ENCODE measurements at places on chromosomes 7 and 10. TPM values are rescaled to one million over a fixed set of nuclear protein-coding genes. Genes with fewer than 3 reads are reported as not detected.
A peak's percentile ranks its signal among the peaks of the same experiment; 100 is the strongest.

NKX2-3 gene
- total RNA-seq = 35.2 TPM

- peak; percentile 92 for DNase-seq
- no peaks in the 10 kb centered on the region for H3K36me3 ChIP-seq
- peak within 1 kb of the TSS; percentile 74 for H3K4me3 ChIP-seq
- no peaks in the 10 kb centered on the region for H3K4me1 ChIP-seq
These were observed at the start of gene SGCE for GRCh38 chr7:94655848-94656657. Gene SGCE (minus strand): TSS chr7:94656133. CDS start chr7:94656098, 35 bp downstream.

DNA sequence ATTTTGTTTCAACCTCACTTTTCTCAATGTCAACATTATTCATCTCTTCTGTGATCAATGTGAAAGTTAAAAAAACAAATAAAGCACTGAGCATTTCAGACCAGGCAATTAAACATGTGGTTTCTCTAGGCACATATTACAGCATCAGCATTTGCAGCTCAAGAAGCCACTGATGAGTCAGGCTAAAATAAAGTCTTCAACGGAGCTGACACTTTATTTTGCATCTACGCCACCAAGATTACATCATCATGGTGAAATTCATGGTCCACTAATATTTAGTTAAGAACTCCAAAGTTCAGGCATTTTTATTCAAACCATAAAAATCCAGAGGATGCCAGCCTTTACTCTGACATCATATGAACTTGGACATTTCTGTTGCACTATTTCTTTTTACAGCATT, 33.0 kb downstream of the MAGI2 start:
- H3K27me3 ChIP-seq = no peaks in the 10 kb centered on the region
- no peak overlapping the region for H3K4me3 ChIP-seq
- H3K36me3 ChIP-seq = no peaks in the 10 kb centered on the region

- H3K36me3 ChIP-seq = no peaks in the 10 kb centered on the region
- no peak overlapping the region for H3K4me3 ChIP-seq
- H3K4me1 ChIP-seq = peaks cover 7% of the 10 kb centered on the region
- H3K27me3 ChIP-seq = peaks cover 10% of the 10 kb centered on the region
These were observed 33.5 kb downstream of the SVOPL start for GRCh38 chr7:138667535-138668228.
